ENCODE measurements at places on chromosomes 2 and 18.
A peak's percentile ranks its signal among the peaks of the same experiment; 100 is the strongest.

- DNase-seq = no peak
These were observed 662.3 kb downstream of the IRS1 start for GRCh38 chr2:226137201-226137811.

- peak; percentile 80 for DNase-seq
These were observed 10.9 kb downstream of the IGFBP2 start for GRCh38 chr2:216643986-216644659.

DNA sequence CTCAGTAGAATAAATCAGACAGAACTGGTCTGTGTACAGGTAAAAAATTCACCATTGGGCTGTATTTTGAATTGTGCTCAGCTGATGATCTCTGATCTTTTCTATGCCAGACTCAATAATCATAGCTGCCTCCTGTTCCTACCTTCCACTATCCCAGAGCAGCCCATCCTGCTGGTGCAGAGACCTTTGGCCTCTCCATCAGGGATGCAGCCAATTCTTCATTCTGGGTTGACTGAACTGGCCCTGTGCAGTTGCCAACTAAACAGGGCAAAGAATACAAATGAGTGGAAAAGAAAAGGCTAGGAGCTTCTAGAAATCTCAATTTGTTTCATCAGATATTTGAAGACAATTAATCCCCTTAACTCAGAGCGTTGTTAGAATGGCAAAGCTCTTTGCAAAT, 1781.3 kb upstream of the CELF4 start:
- no peak for DNase-seq

DNA sequence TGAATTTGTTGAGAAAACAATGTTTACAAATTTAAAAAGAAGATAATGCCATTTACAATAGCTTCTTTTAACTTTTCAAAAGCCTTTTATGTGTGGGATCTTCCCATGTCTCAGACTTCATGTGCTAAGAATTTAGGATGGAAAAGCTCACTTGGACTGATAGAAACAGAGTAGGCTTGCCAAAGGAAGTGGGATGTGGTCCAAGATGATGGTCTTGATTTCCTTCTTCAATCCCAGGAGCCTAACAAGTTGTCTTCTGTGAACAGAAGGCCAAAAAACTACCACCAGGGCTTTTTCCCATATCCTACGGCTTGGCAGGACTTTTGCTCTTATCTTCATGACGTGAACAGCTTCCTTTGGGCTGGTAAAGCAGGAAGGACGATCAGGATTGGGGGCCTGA, 9.5 kb downstream of the CXCR4 start:
- DNase-seq = peak; percentile 33

DNA sequence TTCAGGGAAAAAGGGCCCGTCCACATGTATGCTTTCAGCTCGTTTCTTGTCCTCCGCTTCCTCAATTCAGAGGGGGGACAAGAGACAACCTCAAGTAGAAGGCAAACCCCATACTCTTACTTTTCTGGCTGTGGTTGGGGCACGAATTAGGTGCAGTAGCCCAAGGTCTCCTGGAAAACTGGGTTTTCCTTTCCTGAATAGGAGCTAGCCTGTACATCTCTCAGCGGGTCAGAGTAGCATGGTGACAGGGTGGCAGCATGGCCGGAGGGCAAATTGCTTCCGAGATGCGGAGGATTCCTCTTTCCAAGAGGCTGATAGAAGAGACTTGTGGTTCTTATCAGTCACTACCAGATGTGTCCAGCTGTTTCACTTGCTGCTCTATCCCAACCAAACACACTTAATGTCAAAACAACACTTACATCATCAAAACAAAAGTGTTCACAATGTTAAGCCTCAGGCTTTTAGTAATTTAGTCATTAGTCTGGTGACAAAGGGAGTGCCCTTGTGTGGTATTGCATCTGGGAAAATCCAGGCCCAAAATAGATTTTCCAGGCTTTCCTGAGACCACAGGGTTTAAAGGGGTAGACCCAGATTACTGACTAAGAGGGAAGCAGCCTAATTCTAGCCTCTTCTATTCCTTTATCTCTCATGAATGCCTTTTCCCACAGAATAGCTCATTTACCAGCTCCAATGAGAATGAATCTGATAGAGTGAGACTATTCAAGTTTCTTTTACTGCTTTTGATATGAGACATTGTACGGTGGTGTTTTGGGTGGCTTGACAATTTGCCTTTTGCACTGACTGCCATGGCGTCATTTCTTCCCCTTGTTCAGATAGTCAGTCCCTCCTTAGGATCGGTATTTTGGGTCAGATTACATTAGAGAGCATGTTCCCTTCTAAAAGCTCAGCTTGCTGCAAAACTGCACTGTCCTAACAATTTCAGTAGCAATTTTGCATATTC, 162.0 kb downstream of the LTBP1 start:
- no peak for DNase-seq

GRCh38 chr2:85168942-85169341, 35.8 kb downstream of the TCF7L1 start:
- no peak for DNase-seq

DNA sequence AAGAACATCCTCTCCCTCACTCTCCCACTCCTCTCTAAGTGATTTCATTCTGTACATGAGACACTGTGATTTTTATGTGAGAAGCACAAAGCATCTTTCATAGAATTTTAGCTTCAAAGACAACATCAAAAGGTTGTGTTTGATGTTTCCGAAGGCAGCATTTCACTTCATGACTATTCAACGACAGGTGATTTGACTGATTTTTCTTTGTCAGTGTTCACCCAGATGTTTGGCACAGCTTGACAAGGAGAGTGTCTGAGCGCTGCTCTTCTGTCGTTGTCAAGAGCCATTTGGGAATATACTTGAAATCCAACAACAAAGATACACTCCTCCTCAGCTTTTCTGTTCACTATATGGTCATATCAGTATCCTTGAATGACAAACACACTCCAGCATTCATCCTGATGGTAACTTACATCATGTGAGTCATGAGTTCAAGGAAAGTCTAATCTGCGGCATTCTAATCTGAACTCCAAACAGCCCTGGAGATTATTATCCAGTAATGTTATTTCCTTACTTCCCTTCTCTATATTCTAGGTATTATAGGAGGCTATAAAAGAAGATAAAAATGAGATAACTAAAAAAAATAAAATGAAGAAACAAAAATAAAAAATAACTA, 45.9 kb upstream of the ST6GAL2 start:
- no peak for DNase-seq

Measured in right hindlimb (tissue), 1 donor.